A549 treated with DMSO at 1 μM for 4 hours (cell line): ENCODE measurements at places on chromosomes 4 and X. TPM values are rescaled to one million over a fixed set of nuclear protein-coding genes. Genes with fewer than 3 reads are reported as not detected.

Gene TMEM187
- total RNA-seq: 5.3 to 8.3 TPM (median 6.9 TPM) in 5 replicates

Gene TRAM1L1
- total RNA-seq: 0.32 to 0.75 TPM (median 0.61 TPM) in 5 replicates

Gene S100P
- 21.3 to 67.3 TPM (median 61.9 TPM) in 5 replicates for total RNA-seq

Gene DCAF12L2
- 0.13 to 0.21 TPM (median 0.16 TPM) in 4 of 5 replicates, not detected in the other for total RNA-seq

Gene PDLIM3
- 0.10 to 0.32 TPM (median 0.26 TPM) in 5 replicates for total RNA-seq

Gene BCOR
- total RNA-seq: 22.4 to 32.6 TPM (median 23.4 TPM) in 5 replicates

Gene PCYT1B
- 0.05 TPM in 1 of 5 replicates, not detected in the others for total RNA-seq

Gene STAP1
- total RNA-seq: not detected in 5 replicates

Gene RNF175
- not detected in 5 replicates for total RNA-seq

Gene PAGE2
- not detected in 5 replicates for total RNA-seq

Gene TCEAL1
- 33.7 to 47.2 TPM (median 37.0 TPM) in 5 replicates for total RNA-seq

Gene BCAP31
- total RNA-seq: 335 to 456 TPM (median 363 TPM) in 5 replicates

Gene EDA2R
- total RNA-seq: 11.5 to 15.2 TPM (median 14.7 TPM) in 5 replicates

Gene HSPA4L
- 8.3 to 11.6 TPM (median 10.3 TPM) in 5 replicates for total RNA-seq

Gene PCSK1N
- 12.5 to 45.5 TPM (median 39.5 TPM) in 5 replicates for total RNA-seq

Gene SLC10A4
- total RNA-seq: 4.6 to 8.0 TPM (median 7.2 TPM) in 5 replicates

Gene PF4V1
- not detected in 5 replicates for total RNA-seq
